ENCODE measurements at places on chromosomes 1 and 21.
A peak's percentile ranks its signal among the peaks of the same experiment; 100 is the strongest.

- no peak for DNase-seq
Observed at GRCh38 chr1:43509740-43510375, 20.8 kb upstream of the PTPRF start.

GRCh38 chr1:116531917-116532316 lies 38.9 kb downstream of the CD58 start:
- DNase-seq: no peak

GRCh38 chr1:149931212-149931790 lies 3.7 kb upstream of the SF3B4 start:
- DNase-seq: no peak

- DNase-seq: no peak
Observed at GRCh38 chr1:211660718-211661222, 14.7 kb downstream of the NEK2 start.

DNA sequence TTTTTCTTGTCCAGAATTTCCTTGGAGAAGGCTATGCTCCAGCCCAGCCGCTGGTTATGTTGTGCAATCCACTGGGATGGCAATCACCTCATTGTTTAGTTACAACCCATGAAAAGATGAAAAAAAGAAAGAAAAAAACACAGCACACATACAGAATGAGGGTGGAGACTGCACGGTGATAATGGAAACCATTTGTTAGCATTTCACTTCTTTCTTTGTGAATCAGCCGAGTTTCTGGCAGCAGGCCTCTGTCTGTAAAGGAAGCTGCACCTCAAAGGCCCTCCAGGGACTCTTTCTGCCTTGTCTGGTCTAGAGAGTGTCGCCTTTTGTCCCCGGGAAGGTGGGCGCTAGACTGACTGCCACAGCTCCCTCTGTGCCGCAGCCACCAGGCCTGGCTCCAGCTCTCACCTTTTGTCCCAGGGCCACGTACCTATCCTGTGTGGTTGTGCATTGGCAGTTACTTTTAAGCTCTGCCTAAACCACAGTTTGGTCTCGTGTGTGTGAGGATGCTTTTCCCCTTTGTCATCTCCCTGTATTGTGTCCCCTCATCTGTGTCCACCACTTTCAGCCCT lies 35.6 kb downstream of the NGF start:
- no peak for DNase-seq

DNA sequence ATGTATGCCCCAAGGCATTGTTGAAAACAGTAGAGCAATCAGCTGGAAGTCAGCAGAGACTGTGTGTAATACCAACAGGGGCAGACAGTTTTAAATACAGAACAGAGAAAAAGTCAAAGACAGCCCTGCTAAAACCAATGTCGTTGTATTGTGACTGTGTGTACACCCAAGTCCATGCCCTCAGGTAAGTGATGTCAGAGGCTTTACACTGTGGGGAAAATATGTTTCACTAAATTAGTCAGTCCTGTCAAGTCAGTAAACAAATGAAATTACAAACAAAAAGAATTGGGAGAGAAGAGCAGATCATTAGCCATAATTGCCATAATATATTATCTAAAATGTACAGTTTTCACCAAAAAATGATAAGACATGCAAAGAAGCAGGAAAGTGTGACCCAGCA lies 2.4 kb upstream of the CYP2J2 start:
- DNase-seq: no peak

- DNase-seq: no peak
Observed at GRCh38 chr1:41422306-41422705, 61.1 kb downstream of the FOXO6 start.

DNA sequence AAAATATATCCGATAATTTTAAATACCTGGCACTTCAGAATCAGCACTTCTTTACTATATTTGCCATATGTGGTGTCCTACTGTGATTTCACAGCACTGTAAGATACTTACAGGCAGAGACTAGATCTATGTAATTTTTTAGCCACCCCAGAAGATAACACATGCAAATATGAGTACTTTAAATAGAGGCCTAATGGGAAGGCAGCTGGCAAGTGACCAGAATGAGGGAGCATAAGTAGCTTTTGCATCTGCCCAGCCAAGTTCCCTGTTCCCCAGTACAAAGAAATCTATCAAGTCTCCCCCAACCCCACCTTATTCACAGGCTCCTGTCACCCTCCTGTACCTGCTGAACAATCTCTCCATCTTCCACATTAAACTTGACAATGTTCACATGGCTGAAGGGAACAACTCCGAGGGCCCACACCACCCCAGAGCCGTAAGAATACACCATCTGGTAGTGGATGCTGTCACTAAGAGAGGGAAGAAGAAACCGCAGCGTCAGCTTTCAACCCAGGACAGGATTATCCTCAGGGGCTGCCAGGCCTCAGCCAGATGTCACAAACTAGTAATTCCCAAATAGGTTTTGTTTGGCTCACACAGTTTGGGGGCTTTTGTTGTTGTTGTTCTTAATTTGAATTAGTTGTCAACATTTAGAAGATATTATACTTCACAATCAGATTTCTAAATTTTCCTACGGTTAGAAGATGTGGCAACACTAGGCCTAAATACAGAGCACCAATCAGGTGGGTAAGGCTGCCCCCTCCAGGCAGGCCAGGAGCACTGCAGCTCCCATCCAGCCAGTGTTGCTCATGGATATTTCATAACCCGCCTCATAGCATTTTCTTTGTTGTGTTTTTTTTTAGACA lies 10.4 kb downstream of the EMC1 start:
- DNase-seq: peak; percentile 73

DNA sequence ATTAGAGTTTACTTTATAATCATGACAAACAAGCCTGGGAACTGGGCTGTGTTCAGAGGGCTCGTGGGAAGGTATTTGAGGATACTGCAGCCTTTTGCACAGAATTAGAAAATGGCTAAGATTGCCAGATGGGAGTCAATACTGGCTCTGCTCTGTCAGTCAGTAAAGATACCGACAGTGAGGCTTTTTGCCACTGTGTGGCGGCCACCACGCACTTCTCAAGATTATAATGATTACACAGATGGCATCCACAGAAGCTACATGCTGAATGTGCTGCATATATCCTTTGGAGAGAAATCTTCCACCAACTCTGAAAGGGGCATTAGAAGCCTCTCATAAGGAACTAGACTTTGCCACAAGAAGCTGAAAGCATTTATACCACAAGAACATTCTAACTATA lies 213.4 kb upstream of the PTBP2 start:
- no peak for DNase-seq

Data from CD4-positive, alpha-beta T cell treated with Interleukin-17A for 4 hours (primary cell).